ENCODE measurements at places on chromosomes 6 and 20.

- DNase-seq, result no peak
Measured at GRCh38 chr6:137873273-137873762, 6.3 kb downstream of the TNFAIP3 start.

GRCh38 chr6:156413154-156413553 lies 364.0 kb upstream of the ARID1B start:
- no peak for DNase-seq

DNA sequence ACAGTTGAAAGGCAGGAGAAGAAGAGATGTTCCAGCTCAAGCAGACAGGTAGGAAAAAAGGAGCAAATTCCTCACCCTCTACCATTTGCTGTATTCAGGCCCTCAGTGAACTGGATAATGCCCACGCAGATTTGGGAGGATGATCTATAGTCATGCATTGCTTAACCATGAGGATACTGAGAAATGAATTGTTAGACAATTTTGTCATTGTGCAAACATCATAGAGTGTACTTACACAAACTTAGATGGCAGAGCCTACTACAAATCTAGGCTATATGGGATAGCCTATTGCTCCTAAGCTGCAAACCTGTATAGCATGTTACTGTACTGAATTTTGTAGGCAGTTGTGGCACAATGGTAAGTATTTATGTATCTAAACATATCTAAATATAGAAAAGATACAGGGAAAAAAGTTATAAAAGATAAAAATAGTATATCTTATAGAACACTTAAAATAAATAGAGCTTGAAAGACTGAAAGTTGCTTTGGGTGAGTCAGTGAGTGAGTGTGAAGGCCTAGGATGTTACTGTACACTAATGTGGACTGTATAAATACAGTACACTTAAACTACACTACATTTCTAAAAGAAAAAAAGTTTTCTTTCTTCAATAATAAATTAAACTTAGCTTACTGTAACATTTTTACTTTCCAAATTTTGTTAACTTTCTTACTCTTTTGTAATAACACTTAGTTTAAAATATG lies 672.3 kb downstream of the UTRN start:
- DNase-seq, result no peak

GRCh38 chr20:24491041-24491756 lies 21.8 kb downstream of the SYNDIG1 start:
- no peak for DNase-seq

GRCh38 chr6:167103041-167103891 lies 19.6 kb upstream of the CCR6 start:
- DNase-seq, result no peak

DNA sequence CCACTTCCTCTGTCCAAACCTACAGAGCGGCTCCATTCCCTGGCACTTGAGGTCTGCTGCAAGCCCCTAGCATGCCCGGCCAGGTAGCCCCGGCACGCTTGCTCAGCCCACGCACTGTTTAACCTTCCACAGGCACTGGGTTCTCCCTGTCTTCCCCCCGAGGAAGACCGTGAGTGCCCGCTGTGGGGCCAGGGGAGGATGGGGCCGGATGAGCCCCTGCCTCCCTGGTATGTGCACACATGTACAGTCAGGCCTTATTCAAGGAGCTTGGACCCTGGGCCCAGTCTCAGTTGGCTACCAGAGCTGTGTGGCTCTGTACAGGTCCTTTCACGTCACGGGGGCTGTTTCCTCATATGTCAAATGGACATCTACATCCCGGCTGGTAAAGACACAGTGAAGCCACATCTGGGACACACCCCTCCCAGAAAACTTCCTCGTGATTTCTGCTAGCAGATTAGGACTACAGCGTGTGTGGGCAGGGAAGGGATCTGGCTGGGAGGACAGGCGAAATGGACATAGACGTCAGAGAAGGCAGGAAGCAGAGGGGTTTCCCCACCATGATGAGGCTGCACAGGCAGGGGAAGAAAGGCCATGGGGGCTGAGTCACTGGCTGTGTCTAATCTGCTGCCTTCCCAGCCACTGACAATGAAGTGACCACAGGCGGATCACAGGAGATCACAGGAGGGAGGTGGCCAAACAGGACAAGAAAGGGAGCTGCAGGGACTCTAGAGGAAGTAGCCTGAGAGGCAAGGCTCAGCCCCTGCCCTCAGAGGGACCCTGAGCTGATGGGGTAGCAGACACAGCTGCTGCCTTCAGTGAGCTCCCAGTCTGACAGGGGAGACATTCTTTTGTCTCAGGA lies 62.9 kb downstream of the MRPL14 start:
- DNase-seq, result no peak

- DNase-seq, result no peak
Measured at GRCh38 chr6:87670707-87671106, 31.3 kb downstream of the AKIRIN2 start.

- DNase-seq, result no peak
Measured at GRCh38 chr6:7905416-7905815, 5.2 kb downstream of the TXNDC5 start.

DNA sequence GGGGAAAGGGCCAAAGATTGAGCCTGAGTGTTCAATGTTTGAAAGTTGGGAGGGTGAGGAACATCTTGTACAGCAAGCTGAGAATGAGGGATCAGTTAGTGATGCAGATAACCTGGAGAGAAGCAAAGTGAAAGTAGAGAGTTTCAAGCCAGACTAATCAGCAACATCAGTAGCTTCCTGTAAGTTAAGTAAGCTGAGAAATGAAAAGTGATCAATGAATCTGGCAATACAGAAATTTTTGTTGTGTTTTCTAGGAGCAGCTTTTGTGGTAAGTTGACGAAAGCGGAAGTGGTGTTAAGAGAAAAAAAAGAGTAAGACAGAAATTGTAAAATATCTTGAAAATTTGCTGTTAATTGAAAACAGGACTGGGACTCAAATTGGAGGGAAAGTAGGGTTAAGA lies 855.5 kb upstream of the MAP3K7 start:
- DNase-seq, result no peak

DNA sequence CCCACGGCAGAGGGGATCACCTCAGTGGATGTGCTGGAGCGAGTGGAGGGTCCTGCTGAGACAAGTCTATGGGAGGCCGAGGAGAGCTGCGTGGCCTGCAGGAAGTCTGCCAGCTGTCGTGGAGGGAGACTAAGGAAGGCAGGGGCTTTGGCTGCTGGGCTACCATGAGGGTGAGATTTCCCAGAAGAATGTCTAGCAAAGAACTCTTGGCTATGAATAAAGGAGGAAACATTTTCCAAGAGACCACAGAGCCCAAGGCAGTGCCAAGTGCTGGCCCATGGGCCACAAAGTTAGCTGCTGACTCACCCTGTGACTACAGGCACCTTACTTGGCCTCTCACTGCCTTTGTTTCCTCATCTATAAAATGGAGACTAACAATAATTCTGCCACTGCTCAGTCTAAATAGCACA lies 73.4 kb downstream of the PRDM1 start:
- DNase-seq, result no peak

GRCh38 chr6:22529866-22530265 lies 39.5 kb upstream of the HDGFL1 start:
- no peak for DNase-seq

DNA sequence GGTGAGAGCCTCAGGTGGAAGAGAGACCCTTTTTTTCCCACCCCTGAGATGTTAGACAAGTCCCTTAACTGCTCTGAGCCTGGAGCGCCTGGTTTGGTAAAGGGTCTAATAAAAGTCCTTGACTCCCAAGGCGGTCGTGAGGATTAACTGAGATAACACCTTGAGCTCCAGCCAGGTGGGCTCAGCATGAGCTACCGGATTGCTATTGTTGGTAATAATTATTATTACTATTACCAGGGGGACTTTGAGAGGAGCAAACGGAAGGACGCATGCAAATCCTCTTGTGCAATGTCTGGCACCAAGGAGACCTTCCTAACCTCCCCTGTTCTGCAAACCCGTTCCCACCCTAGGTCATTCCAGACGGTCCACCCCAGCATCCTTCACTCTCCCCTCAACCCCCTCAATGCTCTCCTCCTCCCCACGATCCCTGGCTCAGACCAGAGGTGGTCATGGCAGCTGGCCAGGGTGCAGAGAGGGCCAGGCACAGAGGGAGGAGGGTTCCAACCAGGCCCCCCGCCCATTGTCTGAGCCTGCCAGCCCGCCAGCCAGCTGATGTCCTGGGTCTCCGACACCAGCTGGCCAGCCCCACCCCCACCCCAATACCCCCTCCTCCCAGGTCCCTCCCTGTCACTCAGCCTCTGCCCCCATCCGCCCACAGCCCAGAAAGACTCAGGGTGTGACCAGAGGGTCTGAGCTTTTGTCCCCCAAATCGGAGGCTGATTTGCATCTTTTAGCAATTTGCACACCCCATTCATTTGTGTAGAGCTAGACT lies 14.3 kb upstream of the CBFA2T2 start:
- DNase-seq, result no peak

DNA sequence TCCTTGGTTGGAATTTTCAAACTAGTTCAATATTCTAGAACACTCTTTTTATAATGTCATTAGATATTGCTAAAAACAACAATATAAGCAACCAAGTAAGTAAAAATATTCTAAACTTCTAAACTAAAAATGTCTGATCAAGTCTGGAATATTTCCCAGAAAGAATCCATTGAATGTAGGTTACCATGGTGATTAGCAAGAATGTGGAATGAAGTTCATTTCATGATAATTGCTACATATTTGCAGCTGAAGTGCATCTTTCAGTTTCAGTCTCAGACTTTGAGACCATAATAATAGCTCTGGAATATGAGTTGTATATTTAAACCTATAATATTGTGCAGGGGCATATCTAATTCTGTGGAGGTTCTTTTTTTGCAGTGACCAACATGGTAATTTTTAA lies 61.0 kb upstream of the NKAIN2 start:
- no peak for DNase-seq

DNA sequence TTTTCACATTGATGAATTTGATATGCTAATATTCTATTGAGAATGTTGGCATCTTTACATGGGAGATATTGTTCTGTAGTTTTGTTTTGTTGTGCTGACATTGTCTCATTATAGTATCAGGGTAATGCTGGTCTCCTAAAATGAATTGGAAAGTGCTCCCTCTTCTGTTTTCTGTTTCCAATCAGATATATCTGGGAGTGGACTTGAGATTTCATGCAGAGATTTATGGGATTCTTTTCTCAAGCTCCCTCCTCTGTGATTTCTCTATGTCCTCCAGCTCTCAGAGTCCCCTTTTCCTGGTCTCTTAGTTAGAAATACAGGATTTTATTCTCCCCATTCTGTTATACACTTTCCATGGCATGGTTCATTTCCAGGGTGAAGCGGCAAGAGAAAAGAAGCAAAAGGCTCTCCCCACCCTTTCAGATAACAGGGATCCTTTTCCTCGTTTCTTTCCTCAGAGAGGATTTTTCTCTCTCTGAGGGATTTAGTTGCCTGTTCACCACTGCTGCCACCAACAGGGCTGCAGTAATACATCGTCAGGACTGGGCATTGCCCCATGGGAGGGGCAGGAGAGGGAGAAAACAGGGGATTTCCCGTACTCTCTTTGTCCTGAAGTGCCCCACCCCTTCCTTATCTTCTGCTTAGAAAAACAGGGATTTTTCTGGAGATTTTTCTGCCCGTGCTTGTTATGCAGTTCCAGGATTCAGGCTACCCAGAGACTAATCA lies 59.3 kb upstream of the STMND1 start:
- DNase-seq, result peak; percentile 72

- no peak for DNase-seq
Measured at GRCh38 chr6:75306064-75306463, 21.5 kb upstream of the TMEM30A start.

GRCh38 chr20:56998438-56998837 lies 268.0 kb downstream of the BMP7 start:
- DNase-seq, result no peak

- no peak for DNase-seq
Measured at GRCh38 chr20:10313701-10314100, 95.1 kb downstream of the SNAP25 start.

GRCh38 chr6:68777956-68778355 lies 142.9 kb downstream of the ADGRB3 start:
- DNase-seq, result peak; percentile 15

GRCh38 chr20:8624616-8625015 lies 444.3 kb upstream of the PLCB4 start:
- no peak for DNase-seq

DNA sequence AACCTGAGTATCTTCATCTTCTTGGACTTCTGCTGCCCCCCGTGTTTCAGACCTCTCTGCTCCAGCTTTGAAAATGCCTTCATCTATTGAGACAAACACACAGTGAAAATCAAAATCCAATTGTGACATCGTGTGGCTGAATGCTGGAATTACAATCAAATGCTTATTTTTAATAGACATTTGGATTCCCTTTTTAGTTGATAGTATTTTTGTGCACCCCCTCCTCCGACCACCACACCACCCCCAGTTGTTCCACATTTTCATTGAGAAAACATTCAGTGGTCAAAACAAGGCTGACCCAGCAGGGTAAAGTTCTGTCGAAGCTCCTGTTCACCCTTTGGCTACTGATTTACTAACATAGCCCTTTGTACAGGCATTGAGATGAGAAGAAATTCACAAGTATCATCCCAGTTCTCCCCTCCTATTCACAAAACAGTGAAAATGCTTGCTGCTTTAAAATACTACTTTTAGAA lies 79.0 kb downstream of the NRSN1 start:
- no peak for DNase-seq

GRCh38 chr20:41027872-41028358 lies 707 bp upstream of the TOP1 start:
- DNase-seq, result no peak

GRCh38 chr6:37126961-37127616 lies 42.9 kb upstream of the PIM1 start:
- DNase-seq, result no peak

DNA sequence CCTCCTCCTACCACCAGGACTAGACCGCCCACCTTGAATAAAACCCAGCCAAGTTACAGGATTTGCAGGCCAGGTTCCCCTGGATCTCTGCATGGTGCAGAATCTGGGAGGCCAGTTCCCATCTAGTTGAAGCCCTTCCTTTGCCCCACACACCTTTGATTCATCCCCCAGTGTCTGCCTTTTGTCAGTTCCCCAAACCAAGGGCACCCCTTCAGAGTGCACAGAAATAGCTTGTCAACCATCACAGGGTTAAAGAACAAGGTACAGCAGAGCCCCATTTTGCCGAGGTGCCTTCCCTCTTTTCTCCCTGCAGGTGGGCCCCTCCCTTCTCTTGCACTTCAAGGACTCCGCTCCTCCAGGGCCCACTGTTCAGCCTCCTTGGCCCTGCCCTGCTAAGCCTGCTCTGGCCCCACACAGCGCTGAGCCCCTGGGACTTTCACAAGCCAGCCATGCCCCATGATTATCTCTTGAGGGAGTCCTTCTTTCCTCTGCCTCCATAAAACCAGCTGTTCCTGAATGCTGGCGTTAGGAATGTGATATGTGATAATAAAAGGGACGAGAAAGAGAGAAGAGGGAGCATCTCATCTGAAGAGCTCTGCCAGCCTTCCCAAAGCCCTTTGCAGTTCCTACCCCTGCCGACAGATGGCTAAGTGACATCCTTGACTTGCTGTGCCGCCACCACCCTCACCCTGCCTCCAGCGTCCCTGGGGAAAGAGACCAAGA lies 280.3 kb downstream of the CDC5L start:
- no peak for DNase-seq

- no peak for DNase-seq
Measured at GRCh38 chr6:131443514-131443913, 129.5 kb upstream of the ARG1 start.

DNA sequence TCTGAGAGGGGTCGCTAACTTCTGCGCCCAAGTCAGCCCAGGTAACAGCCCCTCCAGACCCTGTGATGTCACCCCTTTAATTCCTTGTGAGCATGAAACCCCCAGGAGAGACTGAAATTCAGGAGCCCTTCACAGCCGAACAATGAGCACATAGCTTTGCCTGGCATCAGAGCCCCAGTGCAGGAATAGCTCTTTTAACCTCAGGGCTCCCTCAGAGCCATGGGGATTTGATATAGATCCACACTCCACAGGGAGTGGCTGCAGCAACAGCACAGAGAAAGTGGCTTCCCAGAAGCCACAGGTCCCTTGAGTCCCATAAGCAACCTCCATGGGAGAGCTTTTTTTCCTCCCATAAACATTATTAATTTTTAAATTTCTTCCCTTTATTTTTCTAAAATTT lies 150.0 kb upstream of the MARCKS start:
- no peak for DNase-seq

All from amygdala (tissue), 56 donors.